Stimulated activated CD8-positive, alpha-beta memory T cell treated with anti-CD3 and anti-CD28 coated beads, Interleukin-7, amount 100 ng/mL, for 48 hours (primary cell): ENCODE measurements at places on chromosomes 11 and 22.

- DNase-seq: no peak
These were observed 79.4 kb upstream of the PPARA start for GRCh38 chr22:46070803-46071450.

GRCh38 chr11:110297726-110298300 is 1.4 kb upstream of the RDX start:
- no peak for DNase-seq

- peak; percentile 28 for DNase-seq
These were observed 19.0 kb upstream of the E2F8 start for GRCh38 chr11:19259487-19260345.

GRCh38 chr22:42444077-42444904 is 12.1 kb upstream of the NFAM1 start:
- DNase-seq: peak; percentile 46

- no peak for DNase-seq
These were observed 7.9 kb downstream of the GRAP2 start for GRCh38 chr22:39908737-39909136.

DNA sequence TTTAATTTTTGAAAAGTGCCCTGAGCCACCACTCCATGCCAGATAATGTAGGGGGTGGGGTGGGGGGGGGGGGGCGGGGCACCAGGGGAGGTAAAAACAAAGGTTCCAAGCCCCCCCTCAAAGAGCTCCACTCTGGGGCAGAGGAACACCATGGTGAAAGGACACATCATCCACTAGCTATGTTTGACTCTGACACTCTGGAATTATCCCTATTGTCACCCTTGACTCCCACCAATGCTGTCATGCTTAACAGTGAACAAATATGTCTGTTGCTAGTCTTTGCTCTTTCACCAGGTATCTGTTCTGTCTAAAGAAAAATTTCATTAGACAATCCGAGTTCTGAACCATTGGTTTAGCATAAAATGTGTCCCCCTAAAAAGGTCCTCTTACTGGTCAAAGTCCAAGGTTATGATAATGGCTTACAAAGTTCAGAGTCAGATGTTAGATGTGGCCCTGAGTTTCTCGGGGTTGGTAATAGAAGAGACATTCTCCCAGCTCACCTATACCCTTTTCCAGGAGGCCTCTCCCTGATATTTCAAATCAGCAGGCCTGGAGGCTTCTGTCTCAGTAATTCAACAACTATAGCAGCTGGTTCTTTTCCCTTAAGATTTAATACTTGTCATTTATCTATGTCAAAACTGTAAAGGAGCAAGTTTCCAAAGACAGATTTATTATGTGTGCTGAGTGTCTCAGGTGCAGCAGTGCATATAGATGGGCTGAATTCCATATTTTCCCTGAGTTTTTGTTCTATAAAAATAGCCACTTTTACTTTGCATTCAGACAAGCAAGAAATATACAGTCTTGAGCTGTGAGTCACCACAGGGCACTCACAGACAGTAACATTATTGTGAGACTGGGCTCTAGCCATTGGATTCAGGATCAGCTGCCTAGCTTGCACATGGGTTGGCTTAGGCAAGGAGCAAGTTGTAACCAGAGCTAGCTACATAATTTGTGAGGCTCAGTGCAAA is 174.1 kb downstream of the CSNK2A3 start:
- no peak for DNase-seq

DNA sequence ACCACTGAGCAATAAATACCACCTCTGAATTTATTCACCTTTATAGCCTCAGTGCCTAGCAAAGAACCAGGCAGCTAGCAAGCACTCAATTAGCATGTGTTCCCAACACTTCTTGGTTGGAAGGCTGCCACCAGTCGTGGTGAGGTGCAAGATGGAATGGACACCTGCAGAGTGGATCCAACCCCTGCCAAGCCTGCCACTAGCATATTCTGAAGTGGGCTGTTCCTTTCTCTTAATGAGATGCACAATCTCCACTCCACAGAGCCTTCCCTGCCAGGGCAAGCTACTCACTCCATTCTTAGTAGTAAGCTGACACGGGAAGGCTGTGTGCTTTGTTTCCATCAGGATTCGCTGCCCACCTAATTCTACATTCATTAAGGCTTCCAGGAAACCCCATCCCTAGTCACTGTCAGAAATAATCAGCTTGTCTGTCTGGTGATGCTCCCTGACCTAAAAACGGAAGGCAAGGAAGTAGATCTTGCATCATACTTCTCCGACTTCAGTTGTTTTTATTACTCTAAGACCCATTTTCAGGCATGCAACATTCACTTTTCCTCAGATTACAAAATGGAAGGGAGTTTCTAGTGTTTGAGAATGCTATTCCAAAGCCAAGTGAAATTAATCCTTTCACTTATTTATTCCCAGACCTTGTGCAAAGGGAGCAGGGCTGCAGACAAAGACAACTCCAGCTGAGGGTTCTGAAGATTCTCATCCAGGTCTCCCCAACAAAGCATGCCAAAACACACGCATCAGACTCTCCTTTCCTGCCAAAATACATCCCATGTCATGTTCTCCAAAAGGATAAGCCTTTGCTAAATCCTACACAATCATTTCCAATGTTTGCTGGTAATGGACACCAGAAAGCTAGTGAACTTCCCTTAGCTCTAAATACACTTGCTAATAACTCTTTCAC is 128.0 kb downstream of the TENM4 start:
- DNase-seq: no peak

GRCh38 chr11:2433106-2433925 is 11.0 kb downstream of the TRPM5 start:
- DNase-seq: no peak

DNA sequence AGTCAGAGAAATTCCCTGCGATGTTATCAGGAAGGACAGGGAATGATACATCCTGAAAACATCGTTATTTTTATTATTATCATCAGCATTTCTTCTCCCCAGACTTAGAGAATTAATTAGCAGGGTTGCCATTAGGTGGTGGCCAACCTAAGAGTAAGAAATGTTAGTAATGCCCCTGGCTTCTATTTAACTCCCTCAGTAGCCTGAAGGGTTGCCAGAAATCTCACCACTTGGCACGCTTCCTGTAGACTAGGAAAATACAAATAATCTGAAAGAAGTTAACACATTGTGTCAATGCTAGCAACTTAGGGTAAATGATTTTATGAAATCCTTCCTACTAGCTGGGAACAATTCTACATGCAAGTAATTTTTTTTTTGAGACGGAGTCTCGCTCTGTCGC is 45.5 kb downstream of the ENDOD1 start:
- no peak for DNase-seq

GRCh38 chr11:92180664-92181251 is 43.9 kb upstream of the FAT3 start:
- DNase-seq: no peak

GRCh38 chr22:50177537-50178470 is 7.3 kb downstream of the PANX2 start:
- no peak for DNase-seq

DNA sequence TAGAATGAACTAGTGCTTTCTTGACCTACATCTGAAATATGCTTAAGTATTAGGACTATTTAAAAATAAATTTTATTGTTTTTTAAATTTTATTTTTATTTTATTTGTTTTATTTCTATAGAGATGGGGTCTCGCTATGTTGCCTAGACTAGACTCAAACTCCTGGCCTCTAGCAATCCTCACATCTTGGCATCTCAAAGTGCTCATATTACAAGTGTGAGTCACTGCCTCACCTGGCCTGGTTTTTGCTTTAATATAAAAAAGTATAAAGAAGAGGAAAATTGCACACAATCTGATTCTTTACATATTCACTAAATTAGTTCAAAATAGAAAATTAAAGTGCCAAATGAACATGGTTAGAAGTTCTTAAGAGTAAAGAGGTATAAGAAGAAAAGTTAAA is 37.5 kb downstream of the HEPHL1 start:
- no peak for DNase-seq

DNA sequence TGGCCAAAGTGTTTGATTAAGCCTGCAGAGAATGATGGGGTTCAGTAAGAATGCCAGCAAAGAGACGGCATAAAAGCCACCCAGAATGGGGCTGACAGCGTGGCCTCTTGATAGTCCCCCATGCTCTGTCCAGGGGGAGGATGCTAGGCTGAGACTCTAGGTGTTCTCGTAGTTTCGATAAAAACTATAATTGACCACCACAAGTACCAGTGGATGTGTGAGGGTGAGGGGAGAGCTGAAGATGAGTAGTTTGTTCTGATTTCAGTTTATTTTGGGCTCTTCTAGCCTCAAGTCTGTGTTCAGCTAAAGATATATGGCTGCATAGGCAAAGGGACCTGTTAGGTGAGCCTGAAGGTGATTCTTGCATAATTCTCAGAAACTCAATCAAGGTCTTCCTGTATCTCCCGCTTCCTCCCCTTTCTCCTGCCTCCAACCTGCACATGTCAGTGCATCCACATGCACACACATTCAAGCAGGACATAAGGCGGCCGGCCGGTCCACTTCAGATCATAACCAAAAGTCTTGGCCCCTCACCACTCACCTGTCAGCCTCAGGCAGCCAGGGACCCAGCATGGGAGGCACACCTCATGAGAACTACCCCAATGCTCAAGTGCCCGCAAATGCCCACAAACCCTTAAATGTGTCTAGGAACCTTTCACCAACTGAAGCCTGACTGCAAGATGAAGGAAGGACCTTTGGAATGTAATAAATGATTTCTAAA is 31.2 kb downstream of the FLI1 start:
- no peak for DNase-seq

- DNase-seq: no peak
These were observed 12.4 kb upstream of the SLC39A13 start for GRCh38 chr11:47396049-47396320.

GRCh38 chr11:121374286-121374985 is 77.7 kb upstream of the SORL1 start:
- DNase-seq: no peak

DNA sequence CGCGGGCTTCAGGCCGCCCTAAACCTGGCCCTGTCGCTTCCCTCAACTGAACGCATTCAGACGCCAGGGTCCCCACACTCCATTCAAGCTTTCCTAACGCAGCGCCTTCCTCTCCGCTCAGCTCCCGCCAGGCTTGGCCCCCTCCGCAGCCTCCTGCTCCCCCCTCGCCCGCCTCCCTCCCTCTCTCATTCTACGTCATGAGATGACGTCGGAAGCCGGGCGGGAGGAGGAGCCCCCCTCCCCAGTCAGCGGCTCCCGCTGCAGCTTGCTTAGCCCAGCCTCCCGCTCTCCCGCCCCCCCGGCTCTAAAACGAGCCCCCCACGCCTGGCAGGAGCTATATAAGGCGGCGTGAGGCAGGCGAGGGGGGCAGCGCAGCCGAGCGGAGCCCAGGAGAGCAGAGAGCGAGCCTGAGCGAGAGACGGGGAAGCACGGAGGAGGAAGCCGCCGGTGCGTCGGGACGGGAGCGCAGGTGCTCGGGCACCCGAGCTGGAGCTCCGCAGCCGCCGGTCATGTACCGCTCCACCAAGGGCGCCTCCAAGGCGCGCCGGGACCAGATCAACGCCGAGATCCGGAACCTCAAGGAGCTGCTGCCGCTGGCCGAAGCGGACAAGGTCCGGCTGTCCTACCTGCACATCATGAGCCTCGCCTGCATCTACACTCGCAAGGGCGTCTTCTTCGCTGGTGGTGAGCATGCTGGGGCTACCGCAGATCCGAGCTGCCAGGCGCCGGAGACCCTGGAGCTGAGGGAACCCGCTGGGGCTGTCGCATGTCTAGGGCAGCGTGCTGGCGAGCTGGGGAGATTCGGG is at the start of gene NPAS4:
Gene NPAS4, plus strand, starts transcription at position 365 of the 806 bp plus-strand sequence. Its CDS starts 145 bp downstream, at position 510.
- no peak for DNase-seq

GRCh38 chr11:69261116-69261515 is 32.8 kb upstream of the MYEOV start:
- DNase-seq: no peak

DNA sequence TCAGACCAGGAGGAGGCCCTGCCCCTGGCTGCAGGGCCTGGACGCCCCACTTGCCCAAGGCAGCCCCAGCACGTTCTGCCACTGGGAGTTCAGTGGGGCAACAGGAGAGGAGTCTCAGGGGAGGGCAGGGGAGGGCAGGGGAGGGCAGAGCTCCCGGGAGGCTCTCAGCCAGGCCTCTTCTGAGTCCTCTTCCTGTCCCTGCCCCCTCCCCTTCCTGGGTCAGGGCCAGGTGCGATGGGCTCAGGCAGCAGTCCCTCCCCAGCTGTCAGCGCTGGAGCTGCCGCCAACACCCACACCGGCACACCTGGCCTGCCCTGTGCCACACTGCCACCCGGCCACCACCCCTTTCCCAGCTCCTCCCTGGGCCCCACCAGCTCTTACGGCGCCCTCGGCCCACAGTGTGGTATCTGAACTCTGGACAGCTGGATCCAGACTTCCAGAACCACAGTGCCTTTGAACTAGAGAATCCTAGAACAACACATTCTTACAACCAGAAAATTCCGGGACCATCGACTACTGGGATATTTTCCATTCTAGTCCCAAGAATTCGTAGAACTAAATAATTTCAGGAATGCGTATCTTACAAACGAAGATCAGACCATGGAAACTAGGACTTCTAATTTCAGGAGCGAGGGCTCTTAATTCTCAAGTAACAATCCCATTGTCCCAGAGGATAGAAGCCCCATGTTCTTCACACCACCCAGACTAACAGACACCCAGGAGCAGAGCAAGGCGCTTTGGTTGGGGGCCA is 21.8 kb downstream of the RPL3 start:
- no peak for DNase-seq

- no peak for DNase-seq
These were observed 110.1 kb downstream of the CCDC81 start for GRCh38 chr11:86484795-86485166.

- DNase-seq: no peak
These were observed 283.4 kb downstream of the BRD1 start for GRCh38 chr22:49544286-49544685.

GRCh38 chr11:6200975-6201374 is 2.0 kb downstream of the OR52W1 start:
- no peak for DNase-seq

GRCh38 chr11:11996321-11997048 is 11.9 kb downstream of the DKK3 start:
- no peak for DNase-seq

DNA sequence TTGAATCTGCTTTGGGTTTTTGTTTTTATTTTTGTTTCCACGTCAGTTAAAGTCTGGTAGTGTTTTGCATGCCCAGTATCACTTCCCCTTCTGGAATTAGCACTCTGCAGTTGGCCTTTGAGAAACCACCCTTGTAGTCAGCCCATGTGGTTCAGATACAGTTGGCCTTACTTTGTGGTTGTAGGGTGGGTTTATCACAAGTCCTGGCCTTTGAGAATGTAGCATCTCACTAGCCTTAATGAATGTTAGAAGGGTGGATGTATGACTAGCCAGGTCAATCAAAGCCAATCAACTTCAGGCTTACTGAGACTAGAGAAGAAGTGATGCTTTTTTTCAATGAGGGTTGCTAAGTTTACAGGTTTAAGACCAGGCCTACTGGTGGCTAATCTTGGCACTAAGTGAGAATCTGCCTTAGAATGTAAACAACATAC is 19.8 kb downstream of the ARL14EP start:
- no peak for DNase-seq
